ENCODE measurements at places on chromosomes 2 and 18.

GRCh38 chr2:229226382-229226781 lies 44.7 kb downstream of the PID1 start:
- DNase-seq = no peak

GRCh38 chr2:98020516-98020915 lies 24.8 kb upstream of the TMEM131 start:
- DNase-seq = no peak

DNA sequence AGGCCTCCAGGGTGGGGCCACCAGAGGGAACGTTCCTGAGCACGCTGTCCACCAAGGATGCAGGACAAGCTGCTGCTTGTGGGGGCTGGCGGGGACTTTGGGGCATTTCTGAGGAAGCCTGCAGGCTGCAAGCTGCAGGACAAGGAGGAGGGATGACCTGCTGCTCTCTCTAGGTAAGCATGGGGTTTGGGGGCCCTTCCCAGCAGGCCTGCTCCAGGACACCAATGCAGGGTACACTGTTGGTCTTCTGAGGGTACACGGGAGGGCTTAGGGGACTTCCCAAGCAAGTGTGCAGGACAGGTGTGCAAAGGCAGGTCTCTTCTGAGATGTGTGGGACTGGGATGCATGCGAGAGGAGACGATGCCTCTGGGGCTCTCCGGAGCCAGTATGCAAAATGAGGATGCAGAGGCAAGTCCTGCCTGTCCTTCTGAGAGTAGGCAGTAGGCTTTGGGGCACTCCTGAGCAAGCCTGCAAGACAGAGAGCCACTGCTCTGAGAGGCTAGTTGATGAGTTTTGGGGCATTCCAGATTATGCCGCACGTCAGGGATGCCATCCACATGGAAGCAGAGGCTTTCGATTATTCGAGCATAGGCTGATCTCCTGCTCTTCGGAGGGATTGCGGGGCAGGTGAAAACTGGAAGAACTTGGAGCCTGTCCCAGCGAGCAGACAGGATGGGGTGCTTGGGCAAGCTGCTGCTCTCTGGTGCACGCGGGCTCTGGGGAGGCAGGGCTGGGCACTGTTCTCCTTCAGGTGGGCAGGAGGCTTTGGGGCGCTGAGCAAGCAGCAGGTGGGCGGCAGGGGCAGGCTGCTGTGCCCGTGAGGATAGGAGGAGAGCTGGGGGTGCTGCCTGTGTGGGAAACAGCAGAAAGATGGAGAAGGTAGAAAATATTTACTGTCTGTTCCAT lies 44.6 kb downstream of the CNGA3 start:
- DNase-seq = no peak

DNA sequence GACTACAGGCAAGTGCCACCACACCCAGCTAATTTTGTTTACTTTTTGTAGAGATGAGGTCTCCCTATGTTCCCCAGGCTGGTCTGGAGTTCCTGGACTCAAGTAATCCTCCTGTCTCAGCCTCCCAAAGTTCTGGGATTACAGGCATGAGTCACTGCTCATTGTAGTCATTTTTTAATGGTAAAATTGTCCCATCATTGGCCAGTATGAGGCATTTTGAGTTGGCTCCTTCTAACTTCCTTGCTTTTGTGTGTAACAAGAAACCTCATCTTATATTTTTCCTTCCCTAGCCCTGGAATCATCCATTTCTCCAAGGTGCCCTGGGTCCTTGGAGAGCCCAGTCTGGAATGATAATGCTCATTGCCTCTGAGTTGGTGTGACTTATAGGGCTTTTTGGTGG lies 148.5 kb downstream of the INHBB start:
- DNase-seq = no peak

GRCh38 chr18:35045806-35046205 lies 4.6 kb downstream of the MAPRE2 start:
- no peak for DNase-seq

DNA sequence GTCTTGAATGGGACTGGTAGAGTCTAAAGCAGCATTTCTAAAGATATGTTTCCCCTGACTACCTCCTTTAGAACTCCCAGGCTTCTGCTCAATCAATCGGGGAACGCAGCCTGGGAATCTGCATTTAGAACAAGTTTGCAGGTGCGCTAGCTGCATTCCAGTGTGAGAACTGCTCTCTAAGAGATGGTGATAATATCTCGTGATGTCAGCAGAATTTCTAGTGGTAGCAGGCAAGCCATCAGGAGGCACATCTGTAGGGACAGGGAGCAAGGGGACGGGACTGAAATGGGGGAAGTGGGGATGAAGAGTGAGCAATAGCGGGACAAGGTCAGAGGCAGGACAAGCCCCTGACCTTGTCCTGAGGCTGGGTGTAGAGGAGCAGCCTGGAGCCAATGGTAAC lies 120.3 kb upstream of the DNMT3A start:
- no peak for DNase-seq

DNA sequence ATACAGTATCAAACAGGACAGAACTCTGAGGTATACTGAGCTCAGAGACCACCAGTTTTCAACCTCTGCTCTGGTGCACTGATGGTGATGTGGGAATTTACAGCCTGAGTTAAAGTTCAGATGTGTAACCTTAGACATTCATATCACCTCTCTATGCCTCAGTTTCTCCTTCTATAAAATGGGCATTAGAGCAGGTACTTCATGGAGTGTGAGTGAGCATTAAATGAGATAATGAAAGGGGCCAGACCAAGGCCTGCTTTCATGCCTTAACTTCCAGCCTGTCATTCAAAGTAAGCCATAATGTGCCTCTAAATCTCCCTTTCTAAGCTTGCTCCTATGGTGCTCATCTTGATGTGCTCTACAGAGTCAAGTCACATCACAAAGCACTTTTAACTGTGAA lies 8.4 kb downstream of the ACVR1 start:
- no peak for DNase-seq

- no peak for DNase-seq
These were observed 50.6 kb downstream of the PXDN start for GRCh38 chr2:1693723-1694122.

DNA sequence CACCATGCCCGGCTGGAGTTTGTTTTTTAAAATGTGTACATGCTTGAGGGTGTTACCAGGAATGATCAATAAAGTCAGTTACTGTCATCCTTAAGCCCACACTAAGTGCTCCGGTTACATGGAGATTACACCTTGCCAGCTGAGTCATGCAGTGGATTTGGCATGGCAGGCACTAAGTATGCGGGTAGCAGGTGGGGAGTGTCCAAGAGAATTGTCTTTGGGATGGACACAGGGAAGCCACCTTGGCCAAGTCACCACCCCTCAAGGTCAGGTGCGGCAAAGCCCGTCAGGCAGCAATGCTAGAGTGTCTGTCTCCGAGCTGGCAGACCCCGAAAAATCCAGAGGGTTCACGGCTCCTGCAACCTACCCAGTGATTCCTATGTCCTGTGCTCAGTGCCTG lies 54.8 kb downstream of the GBX2 start:
- DNase-seq = no peak

- peak; percentile 58 for DNase-seq
These were observed 19.9 kb upstream of the CABYR start for GRCh38 chr18:24118750-24119577.

DNA sequence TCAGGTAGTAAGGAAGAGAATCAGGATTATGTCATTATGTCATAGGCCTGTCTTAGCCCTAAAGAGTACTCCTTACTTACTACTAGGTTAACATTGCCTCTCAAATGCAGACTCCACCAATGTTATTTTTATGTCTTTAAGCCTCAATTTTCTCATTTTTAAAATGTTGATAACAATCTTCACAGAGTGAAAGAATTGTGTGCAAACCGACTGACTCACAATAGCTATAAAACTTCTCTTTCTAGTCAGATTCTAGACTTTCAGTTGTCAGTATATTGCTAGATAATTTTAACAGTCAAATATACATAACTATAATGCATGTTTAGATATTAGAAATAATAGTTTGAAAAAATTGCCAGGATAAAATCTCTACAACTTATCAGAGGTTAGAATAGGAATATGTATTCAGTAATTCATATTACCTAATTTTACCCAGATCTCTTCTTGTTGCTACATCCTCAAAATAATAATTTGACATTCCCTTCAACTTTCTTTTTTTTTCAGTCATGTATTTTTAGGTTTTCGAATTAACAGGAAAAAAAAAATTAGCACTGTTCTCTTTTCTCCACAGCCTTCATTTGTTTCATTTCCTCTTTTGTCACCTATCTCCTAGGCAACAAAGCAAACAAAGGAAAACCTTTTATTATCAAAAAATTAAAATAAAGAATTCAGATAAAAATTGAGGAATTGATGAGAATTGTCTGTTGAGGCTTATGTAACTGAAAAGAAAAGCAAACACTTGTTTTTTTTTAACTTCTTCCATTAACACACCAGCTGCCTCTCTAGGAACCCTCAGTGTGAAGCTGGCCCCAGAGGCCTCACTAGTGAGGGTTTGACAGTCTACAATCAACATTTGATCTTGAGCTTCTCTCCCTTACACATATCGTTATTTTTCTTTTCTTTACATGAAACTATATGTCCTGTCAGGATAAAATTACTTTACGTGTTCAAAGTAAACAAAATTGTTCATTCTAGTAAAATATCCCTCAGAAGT lies 279.0 kb downstream of the CALCRL start:
- DNase-seq = no peak

- DNase-seq = peak; percentile 60
These were observed 54.0 kb downstream of the GATA6 start for GRCh38 chr18:22223254-22223964.

GRCh38 chr2:120892967-120893667 lies 157.4 kb downstream of the GLI2 start:
- DNase-seq = no peak

- no peak for DNase-seq
These were observed 45.3 kb upstream of the UNC80 start for GRCh38 chr2:209726311-209726710.

DNA sequence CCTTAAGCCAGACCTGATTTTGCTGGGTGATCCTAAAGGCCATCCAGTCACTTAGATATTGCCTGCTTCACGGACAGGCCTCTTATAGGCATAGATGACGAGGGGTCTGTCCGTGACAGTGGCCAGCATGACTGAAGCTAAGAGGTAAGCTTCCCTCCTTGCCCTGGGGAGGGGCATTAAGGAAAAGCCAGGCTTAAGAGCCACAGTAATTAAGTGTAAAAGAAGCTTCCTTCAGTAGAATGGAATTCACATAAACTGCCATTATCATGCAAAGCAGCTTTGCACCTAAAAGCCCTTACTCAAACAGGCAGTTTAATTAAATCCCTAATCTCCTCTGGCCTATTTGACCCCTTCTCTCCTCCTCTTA lies 99.4 kb upstream of the PKDCC start:
- no peak for DNase-seq

GRCh38 chr2:234635284-234635683 lies 138.4 kb upstream of the ARL4C start:
- DNase-seq = no peak

DNA sequence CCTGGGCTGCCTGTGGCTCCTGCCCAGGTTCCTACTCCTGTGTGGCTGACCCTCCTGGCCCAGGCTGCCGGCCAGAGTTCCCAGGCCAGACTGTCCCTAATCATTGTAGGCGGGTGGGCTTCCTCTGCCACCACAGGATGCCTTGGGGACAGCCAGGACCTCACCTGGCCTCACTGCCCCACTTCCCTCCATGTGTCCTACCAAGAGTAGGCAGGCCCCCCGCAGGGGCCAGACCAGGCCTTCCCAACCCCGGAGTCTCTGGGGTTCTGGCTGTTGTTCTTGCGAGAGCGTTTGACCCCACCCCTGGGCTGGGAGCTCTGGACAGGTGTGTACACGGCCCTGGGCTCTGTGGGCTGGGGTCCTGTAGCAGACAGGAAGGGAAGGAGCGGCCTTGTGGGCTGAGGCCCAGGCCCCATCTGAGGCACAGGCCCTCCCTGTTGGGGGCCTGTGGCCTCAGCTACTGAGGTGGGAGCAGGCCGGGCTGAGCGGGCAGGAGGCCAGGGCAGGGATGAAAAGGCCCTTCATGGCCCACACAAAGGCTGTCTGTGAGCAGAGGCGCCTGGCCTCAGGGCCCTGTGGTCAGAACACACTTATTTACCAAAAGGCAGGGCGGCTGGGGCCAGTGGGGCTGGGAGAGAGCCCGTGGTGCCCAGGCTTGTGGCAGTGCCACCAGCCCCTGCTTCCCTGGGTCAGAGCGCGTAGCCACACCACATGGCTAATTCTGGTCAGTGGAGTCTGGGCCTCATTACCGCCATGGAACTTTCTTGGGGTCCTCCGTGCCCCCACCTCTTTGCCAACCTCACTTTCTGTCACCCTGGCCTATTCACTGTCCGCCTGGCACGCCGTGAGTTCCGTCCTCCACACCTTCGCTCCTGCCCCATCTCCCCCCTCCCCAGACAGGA lies 2.0 kb downstream of the SNORC start:
- DNase-seq = peak; percentile 74

DNA sequence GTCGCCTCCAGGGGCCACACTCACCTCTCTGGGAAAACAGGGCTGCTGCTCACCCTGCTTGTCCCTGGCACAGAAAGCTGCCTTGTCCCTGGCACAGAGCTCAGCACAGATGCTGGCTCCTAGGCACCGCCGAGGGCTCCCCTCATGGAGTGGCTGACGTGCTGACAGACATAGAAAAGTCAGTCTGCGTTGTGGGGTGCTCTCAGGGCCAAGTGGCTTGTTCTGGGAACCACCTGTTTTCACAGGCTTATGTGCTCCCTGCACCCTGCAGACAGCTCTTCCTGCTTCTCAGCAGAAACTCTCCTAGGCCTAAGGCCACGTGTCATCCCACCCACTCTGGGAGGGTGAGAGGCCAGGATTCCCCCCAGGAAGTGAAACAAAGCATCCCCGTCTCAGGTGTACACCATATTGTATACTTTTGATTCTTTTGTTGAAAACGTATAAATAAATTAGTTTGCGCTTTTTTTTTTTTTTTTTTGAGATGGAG lies 84.7 kb upstream of the TMEM200C start:
- DNase-seq = no peak

- DNase-seq = no peak
These were observed 294.9 kb downstream of the DYSF start for GRCh38 chr2:71748227-71748626.

GRCh38 chr2:30217644-30218337 lies 13.5 kb upstream of the LBH start:
- DNase-seq = no peak

GRCh38 chr2:240399419-240400324 lies 35.8 kb upstream of the GPC1 start:
- no peak for DNase-seq

- no peak for DNase-seq
These were observed 674.1 kb downstream of the NYAP2 start for GRCh38 chr2:226073496-226074160.

GRCh38 chr2:43269706-43270105 lies 43.3 kb upstream of the ZFP36L2 start:
- no peak for DNase-seq

Data from COLO829 (cell line).